ENCODE measurements at places on chromosomes 2 and 18.
A peak's percentile ranks its signal among the peaks of the same experiment; 100 is the strongest.

DNA sequence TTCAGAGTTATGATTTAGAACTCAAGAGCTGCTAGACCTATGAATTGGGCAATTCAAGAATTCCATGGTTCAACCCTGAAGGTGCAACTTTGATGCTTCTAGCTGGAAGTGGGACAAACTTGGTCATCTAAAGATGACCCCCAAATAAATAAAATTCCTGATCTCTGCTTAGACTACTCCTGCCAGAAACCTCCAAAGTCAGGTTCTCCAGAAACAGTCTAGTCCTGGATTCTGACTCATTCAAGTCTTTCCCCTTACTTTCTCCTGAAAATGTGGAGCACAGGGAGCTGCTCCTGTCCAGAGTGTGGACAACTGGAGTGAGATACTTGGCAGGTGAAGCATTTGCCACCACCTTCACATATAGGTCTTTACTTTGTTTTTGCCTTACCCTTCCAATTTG is 557.7 kb upstream of the TNP1 start:
- DNase-seq: no peak

DNA sequence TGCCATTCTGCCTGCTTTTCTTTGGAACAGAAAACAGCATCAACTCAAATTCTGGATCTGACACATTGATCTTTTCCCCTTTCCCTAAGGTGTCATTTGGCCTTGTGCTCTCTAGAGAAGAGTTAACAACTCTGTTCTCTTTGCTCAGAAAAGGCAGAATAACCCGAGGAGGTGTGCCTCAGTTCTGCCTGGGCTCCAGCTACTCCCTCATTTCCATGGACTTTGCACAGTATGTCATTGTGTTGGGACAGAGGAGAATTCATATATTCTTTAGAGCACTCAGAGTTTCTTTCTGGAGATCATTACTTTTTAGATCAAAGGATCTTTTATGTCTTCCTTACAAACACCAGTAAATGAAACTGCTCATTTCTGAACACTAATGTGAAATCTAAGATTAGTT is 249.1 kb downstream of the PHLPP1 start:
- DNase-seq: no peak

- DNase-seq: no peak
Observed at GRCh38 chr2:12376025-12376424, 340.7 kb upstream of the TRIB2 start.

DNA sequence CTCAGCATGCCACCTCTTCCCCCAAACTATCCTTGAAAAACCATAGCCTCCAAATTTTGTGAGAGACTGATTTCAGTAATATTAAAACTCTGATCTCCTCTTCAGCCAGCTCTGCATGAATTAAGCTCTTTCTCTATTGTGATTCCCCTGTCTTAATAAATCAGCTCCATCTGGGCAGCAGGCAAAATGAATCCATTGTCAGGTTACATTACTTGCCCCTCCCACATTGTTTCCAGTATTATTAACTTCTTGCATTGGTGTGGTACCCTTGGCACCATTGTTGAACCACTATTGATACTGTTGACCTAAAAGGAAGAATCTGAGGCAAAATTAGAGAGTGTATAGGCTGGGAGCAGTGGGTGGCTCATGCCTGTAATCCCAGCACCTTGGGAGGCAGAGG is 512.2 kb upstream of the VRK2 start:
- DNase-seq: no peak

- no peak for DNase-seq
Observed at GRCh38 chr2:47727956-47728355, 55.0 kb upstream of the MSH6 start.

DNA sequence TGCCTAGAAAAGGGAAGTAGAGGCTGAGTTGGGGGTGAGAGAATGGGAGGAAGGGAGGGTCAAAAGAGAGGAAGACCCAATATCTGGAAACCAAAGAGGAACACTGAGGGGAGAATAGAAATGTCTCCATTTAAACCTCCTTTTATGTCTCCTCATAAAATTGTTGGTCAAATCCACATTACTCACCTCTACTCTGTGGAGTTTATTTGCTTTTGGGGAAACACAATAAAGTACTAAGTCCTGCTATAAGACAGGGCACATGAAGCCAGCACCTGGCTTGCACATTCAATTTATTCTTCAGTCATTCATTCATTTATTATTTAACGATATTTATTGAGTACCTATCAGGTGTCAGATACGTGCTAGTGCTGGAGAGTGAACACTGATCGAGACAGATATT is 60.3 kb upstream of the NFE2L2 start:
- no peak for DNase-seq

DNA sequence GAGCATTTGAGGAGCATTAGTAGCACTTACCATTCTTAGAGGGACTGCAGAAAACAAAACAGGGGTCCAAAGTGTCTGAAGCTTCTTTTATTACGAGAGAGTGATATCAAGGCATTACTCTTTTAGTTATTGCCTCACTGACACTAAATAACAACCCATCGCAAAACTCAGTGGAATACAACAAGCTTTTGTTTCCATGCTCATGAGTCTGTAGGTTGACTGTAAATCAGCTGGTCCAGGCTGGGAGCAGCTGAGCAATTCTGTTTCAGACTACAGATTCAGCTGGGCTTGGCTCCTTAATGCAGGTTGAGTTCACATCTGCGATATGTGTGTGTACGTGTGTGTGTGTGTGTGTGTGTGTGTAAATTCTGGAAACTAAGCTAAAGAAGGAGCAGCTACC is 501.8 kb upstream of the PKDCC start:
- no peak for DNase-seq

DNA sequence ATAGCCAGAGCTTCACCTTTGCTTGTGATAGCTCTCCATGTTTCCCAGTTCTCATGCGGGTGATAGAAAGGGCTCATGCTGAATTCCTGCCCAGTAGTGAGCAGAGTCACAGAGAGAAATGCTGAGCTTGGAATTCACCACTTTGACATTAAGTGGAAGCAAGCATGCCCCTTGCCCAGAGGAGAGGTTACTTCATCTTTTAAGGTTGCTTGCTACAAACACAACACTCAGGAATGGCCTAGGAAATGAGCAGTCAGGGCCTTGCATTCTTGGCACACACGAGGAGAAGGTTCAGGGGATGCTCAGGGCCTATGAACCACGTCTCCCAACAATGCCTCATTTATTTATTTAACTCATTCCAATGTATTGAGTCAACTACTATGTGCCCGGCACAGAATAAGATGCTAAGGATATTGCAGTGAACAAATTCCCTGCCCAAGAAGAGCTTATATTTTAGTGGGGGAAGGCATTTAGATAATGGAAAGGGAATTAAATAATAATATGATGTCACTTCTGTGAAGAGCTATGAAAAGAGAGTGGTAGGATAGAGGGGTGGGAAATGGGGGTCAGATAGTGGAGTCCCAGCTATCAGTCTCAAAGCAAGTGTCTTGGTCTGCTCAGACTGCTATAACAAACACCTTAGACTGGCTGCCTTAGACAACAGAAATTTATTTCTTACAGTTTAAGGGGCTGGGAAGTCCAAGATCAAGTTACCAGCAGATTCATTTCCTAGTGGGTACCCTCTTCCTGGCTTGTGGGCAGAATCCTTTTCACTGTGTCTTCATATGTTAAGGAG is 42.1 kb downstream of the DDX18 start:
- peak; percentile 68 for DNase-seq

DNA sequence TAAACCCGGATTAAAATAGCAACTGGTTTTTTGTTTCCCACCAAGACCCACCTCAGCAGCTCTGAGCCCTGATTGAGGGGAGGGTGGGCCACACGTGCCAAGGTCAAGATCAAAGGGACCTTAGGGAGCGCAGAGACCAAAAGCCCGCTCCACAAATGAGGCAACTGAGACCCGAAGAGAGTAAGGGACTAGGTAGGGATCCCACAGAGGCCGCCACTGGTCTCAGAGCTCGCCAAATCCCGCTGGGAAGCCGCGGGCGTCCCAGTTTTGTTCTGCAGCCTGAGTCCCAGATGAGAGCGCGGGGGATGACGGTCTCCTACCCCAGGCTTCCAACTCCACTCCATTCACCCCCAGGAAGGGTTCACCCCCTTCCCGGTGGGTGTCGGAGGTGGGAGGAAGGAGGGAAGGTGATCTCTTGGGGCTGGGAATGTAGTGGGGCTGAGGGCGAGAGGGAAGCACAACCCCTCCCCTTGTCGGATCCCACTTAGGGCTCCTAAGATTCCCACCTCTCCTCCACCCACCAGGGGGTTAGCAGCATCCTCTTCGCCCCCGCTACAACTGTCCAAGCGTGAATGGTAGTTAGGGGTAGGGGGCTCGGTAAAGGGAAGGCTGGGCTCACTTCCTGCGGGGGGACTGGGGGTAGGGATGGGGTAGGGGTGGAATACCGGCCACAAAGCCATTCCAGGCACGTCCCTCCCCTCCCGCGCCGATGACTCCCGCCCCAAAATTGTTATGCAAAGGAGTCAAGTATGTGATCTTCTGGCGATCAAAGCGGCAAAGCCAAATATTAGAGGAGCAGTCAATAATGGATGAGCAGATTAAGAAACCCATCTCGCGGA is 7.3 kb upstream of the EN1 start:
- DNase-seq: no peak

DNA sequence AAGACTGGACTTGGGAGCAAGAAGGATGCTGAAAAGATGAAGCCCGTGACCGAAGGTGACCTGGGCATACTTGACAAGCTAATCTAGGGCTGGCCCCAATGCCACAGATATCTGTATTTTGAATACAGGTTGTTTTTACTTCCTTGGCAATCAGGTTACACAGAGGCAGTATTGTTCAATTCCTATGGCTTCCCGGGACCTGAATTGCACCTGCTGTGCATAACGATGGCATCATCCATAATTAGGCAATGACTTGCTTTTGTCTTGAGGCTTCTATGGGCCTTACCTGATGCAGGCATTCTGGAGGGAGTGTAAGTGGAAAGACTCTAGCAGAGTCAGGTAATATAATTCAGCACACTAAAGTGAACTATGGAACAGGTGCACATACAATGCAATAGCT is 60.6 kb upstream of the CUL3 start:
- no peak for DNase-seq

- DNase-seq: no peak
Observed at GRCh38 chr2:55877087-55877436, 46.5 kb downstream of the EFEMP1 start.

DNA sequence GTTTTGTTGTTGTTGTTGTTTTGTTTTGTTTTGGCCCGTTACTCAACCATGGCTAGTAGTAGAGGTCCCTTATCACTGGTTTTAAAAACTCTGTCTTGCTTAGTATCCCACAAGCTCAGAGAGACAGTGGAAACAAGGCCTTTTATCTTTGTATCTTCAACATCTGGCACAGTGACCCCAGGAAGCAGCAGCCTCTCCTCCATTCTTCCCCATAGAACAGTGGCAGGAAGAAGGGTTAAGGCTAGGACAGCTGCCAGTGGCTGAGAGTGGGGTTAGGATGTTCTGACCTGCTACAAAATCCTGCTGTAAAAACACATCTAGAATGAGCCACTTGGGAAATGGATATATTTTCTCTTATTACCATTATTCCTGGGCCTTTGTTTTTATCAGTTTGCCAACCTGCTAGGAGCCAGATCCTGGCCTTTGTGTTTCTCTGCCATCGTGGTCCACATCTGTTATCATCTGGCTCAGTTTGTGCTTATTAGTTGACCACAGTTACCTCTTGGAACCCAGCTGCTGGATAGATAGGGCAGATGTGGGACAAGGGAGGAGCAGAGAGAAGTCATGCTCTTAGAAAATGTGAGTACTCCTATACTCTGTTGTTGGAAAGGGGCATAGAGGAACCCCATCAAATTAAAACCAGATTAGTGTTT is 246.8 kb downstream of the AGPS start:
- DNase-seq: no peak

DNA sequence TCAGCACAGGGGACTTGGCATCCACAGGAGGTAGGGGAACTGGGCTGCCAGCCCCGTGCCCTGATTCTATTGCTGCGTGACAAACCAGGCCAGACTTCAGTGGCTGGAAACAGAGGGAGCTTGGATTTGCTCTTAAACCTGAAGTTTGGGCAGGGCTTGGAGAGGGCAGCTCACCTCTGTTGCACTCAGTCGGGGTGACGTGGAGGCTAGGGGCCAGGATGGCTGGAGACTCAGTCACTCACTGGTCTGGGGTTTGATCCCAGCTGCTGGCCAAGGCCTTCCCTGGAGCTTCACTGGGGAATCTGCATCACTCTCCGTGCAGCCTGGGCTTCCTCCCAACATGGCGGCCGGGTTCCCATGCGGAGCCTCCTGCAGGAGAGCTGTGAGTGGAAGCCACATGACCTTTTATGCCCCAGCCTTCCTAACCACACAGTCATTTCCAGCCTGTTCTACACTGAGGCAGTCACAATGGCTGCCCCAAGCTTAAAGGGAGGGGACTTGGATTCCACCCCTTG is 175.2 kb upstream of the HDAC4 start:
- DNase-seq: no peak

GRCh38 chr2:80525152-80525551 is 220.6 kb upstream of the LRRTM1 start:
- DNase-seq: no peak

DNA sequence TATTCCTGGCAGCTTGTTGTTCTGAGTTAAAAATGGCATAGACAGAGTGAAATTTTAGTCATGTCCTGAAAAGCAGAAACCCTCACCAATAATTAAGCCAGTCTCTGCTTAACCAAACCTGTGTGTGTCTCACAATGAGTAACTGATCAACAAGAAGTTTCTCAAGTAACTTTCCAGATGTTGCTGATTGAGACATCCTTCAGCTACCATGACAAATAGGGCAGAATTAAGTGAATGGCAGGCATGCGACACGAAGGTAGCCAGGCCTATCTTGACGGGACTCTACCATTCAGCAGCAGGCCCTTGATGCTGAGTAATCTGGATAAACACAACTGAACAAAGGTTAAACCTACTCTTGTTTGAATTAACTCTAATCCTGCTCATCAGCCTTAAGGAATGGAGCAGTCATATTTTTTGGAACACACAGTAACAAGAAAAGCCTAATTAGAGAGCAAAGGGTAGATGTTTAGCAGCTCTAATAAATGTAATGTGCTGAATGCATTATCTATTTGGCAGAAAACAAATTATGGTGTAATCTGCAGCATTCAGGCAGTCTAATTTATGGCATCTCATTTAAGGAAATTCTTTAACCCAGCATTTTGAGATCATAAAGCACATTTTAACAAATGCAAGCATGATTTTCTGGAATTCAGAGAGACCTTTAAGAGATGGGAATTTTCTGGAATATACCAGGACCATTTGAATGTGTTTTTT is 159.5 kb upstream of the EPHA4 start:
- no peak for DNase-seq

DNA sequence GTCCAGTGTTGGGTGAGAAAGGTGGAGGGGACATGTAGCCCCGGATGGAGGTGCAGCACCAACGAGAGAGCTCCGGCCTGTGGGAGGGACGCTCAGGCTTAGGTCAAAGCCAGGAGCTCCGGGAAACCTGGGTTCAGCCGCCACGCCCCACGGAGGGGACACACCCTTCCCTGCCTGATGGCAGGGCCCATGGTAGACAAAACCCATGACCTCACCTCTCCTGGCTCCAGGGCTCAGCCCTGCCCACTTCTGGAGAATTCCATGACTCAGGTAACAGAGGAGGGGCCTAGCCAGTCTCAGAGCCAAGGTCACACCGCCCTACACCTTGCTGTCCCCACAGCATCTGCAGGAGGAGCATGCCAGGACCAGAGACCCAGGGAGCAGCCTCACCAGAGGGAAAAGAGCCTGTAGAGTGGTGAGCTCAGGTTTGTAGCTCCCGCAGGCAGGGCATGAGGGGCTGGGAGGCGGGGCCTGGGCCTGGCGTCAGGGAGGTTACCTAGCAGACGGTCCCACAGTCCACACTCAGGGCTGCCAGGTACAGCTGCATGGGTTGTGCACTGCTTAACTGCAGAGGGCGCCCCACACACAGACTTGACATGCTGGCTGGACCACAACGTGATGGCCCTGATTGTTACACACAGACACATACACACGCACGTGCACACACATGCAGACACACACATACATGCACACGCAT is 70.8 kb upstream of the SMAD7 start:
- DNase-seq: peak; percentile 40

GRCh38 chr2:95382686-95383634 is 19.5 kb upstream of the FAHD2A start:
- no peak for DNase-seq
